ENCODE measurements at places on chromosomes 4 and X.

GRCh38 chr4:7416745-7417432, 17.8 kb downstream of the PSAPL1 start:
- DNase-seq, result no peak

GRCh38 chr4:28523681-28524190, 1663.1 kb downstream of the STIM2 start:
- DNase-seq, result no peak

GRCh38 chr4:25770847-25771246, 91.9 kb downstream of the SEL1L3 start:
- DNase-seq, result no peak

- no peak for DNase-seq
Observed at GRCh38 chr4:143502231-143502630, 11.3 kb upstream of the SMARCA5 start.

DNA sequence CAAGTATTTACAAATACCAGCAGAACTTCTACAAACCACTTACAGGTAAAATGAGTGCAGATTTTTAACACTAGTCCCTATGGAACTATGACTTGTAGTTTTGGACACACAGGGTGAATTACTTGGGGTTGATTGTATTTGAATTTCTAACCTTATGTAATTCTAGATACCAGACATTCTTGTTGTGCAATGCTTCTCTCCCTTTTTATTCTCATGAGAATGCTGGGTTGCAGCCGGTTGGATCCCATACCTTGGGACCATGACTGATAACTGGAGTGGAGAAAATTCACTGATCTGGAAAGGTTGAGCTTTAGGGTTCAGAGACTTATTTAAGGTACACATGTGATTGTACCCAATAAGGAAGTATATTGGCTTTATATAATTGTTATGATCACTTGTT, 8.8 kb downstream of the TET2 start:
- no peak for DNase-seq

All from GM18507 (cell line).